Tongue (tissue), 3 donors: ENCODE measurements at places on chromosomes 1 and 21.

GRCh38 chr1:213492161-213493041 is 441.4 kb downstream of the RPS6KC1 start:
- no peak for DNase-seq

DNA sequence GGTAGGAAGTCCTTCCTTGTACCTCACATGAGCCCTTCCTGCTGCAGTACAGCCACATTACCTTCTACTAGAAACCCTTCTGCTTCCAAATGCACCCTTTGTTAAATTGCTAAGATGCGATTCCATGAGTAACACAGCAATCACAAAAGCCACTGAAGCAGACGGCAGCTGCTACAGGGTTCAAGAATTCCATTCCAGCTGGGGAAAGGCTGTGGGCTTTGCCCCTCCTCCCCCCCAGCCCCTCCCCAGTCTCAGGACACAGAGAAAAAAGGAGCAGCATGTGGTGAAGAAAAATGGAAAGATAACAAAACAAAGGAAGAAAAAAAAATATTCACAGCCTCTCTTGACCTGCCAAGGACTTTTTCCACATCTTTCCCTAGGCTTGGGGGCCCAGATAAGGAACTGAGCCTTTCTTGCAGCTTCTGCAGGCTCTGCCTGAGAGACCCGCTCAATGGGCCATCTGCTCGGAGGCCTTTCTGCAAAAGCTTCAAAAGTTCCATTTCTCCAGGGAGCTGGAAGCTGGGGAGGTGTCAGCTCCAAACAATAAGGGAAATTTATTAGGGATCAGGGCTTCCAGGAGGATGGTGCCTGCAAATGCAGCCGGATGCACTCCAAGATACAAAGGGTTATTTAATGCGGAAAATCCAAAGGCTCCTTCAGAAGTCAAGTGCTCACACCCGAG is 72.1 kb downstream of the SYT2 start:
- peak; percentile 30 for DNase-seq

GRCh38 chr21:45618846-45619485 is 24.6 kb upstream of the PCBP3 start:
- DNase-seq, result no peak

DNA sequence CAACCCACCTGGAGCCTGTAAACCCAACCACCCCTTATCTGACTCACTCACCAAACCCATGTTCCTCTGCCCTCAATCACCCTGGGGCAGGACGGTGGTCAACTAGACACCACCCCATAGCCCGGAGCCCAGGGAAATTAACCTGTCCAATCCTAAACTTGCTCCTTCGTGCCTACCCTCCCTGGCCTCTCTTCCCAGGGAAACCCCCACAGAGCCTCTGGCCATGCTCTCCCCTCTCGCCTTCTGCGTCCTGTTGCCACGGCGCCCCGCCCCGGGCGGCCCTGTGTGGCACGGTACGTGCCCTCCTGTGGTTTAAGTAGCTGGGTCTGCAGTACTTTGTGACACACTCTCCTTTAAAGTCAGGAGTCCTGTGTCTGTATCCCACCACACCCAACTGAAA is 4.0 kb upstream of the FTCD start:
- DNase-seq, result no peak

DNA sequence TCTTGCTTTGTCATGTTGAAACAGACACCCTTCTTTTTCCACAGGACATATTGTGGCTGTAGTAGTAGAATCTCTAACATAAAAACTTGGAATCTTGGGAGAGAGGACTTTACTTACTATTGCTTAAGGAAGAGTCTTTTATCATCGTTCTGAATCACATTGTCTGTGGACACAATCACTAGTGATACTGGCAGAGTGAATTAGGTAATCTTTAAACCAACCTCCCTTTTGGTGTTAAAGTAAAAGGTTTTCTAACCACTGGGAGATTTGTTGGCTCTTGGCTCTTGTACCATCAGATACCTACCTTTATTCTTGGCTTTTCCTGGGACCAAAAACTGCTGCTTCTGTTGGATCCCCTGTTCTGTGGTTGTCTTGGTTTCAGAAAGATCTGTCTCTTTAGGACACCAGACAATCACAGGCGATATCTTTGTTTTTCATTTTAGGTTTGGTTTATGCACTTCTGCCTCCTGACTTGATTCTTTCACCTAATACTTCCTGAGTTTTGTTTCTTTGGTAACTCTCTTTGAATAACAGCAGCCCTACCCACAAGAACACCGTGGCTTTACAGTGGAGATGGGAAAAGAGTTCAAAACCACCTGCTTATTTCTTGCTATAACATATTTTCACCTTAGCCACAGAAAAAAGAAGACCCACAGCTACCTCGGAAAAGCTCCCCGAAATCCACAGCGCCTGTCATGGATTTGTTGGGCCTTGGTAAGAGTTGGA is 36.6 kb upstream of the ZFP69B start:
- DNase-seq, result no peak

- peak; percentile 26 for DNase-seq
These were observed 11.0 kb upstream of the RNU1-3 start for GRCh38 chr1:16677552-16678431.

GRCh38 chr1:108668777-108669176 is 7.9 kb upstream of the HENMT1 start:
- DNase-seq, result no peak

DNA sequence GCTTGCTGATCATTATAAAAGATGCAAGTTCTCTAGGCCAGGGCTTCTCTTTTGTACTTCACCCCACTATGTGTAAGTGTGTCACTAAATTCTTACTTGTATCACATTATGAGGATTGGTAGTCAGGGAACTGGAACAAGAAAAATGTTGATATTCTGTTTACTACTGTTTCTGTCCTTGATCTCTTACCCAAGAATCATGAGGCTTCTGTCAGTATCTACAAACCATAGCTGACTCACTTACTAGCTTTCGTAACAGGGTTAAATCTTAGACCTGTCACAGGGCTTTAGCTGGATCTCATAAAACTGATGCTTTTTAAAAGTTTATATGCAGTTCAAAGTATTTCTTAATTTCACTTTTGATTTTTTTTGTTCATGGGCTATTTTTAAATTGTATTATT is 681.2 kb downstream of the PLPP3 start:
- DNase-seq, result no peak

DNA sequence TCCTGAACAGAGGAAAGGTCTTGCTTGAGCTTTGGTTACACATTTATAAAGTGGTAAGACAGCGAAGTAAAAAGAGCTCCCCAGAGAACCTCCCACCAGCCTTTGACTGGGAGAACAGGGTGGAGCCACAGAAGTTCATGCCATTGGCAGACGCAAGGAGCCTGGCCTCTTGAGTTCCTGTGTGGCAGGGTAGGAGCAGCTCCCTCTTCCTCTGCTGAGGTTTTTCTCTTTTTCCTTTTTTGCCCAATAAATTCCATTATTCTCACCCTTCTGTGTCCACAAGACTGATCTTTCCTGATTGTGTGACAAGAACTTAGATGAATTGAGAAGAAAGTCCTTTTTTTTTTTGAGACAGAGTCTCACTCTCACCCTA is 4.3 kb downstream of the THEM4 start:
- no peak for DNase-seq

DNA sequence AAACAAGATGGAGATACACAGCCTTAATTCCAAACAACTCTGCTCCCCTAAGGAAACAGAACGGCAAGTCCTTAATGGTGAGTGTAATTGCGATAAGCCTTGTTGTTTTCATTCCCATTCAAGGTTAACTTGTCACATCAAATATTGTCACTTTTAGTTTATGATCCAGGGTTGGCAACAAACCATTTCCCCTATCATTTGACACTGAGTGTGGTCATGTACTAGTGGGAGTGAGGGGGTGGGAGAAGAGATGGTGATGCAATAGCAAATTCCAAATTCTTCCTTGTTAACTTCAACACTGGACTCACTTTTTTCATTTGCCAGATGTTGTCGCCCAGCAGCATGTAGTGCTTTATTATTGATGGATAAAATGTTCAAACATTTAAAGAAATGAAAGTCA is 140.4 kb downstream of the ZNF326 start:
- no peak for DNase-seq

- DNase-seq, result no peak
These were observed 7.2 kb upstream of the CSF1 start for GRCh38 chr1:109903376-109903930.

GRCh38 chr1:42845866-42846256 is 552 bp upstream of the ZNF691 start:
- peak; percentile 20 for DNase-seq

GRCh38 chr1:37250371-37250770 is 216.1 kb upstream of the GRIK3 start:
- no peak for DNase-seq

- no peak for DNase-seq
These were observed 5.5 kb downstream of the TLR5 start for GRCh38 chr1:223137455-223138085.

DNA sequence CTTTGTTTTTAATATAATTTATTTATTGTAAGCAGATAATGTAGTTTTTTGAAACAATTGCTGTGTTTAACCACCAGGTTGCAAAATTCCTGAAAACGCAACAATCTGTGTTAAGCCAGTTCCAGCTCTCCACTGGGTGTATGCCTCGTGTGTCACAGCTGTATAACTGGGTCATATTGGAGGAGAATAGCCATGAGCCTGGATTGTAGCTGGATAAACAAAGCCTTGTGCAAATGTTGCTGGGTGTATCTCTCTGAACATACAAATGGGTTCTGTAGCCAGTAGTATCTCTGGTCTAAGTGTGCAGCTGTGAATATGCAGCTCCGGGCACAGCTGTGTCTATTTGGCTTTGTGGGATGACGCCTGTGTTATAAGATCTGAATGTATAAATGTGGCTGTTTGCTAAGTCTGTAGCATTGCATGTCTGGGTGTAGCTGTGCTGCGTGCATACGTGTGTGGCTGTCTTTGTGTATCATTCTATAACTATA is 2.8 kb downstream of the TCEA3 start:
- peak; percentile 92 for DNase-seq

DNA sequence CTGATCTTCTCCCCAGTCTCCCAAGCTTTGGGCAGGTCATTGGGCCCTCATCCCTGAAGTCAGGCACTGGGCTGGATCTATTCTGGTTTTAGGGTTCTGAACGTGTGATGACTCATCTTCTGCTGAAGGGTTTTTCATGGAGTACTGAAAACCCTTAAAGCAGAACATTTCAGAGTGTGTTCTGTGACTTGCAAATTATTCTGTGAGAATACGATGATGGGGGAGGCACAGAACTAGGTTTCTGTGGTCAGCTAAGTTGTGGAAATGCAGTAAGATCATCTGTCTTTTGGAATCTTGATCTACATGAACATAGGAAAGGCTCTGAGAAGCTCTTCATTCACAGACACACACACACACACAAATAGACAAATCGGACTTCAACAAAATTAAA is 46.2 kb downstream of the NAV1 start:
- DNase-seq, result no peak

DNA sequence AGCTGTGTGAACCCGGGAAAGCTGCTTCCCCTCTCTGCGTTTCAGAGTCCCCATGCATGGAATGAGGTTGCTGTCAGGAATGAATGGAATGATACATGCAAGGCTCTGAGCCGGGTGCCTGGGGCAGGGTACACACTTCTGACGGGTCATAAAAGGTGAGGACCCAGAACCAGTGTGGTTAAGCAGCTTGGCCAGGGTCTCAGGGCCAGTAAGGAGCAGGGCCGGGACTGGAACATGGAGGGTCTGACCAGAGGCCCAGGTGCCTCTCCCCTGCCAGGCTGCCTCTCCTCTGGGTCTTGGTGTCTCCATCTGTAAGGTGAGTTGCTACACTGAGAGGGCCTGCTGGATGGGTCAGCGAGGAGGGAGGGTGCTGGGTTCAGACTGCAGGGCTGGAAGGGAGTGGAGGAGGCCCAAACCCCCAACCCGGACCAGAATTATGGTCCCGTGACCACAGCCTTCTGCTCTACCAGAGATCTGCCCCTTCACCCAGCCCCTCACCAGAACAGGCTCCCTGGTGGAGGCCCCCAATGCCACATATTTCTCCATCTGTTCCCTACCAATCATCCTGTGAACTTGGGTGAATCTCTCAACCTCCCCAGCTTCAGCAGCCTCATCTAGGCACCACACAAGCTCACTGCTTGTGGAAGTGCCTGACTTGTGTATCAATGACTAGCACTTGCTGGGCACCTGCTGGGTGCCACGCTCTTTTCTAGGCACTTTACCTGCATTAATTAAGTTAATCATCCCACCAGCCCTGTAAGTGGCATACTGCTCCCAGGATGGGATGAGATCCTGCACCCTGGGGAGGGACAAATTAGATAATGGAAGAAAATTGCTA is 16.2 kb upstream of the LRP8 start:
- no peak for DNase-seq

DNA sequence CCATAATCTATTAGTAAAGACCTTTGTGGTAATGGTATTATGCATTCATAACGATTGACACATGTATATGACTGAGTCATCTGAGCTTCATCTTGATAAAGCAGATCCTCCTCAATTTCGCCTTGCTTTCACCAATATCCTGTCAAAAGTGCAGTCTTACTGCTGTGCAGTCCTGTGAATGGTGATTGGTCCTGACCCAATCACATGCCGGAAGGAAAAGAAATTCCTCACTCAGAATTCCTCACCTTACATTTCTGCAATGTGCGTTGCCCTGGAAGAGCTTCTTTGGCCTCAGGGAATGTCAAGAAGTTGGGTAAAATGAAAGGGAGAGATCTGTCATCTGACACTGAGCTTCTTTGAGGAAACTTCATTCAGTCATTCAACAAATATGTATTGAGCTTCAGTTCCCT is 121.0 kb upstream of the TSPAN2 start:
- DNase-seq, result no peak

GRCh38 chr1:46487818-46488218 is 1.8 kb upstream of the DMBX1 start:
- DNase-seq, result no peak

DNA sequence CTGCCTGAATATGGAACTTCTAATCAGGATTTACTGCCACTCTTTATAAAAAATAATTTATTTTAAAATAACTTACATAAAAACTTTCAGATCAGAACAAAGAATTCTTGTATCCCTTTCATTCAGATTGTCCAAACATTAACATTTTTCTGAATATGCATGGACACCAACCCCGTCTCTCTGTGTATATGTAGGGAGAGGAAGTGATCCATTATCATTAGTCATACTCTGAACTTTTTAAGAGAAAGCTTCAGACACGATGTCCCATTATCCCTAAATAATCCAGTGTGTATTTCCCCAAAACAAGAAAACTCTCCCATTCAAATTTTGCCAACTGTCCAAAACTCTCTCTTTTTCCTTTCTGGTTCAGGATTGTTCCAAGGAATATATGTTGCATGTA is 122.3 kb upstream of the CXADR start:
- no peak for DNase-seq

GRCh38 chr1:31653717-31654473 is 9.2 kb upstream of the PEF1 start:
- no peak for DNase-seq

- no peak for DNase-seq
These were observed 400.3 kb upstream of the POU3F1 start for GRCh38 chr1:38446936-38447335.

GRCh38 chr1:243414152-243414494 is 158.3 kb downstream of the SDCCAG8 start:
- no peak for DNase-seq

GRCh38 chr1:32960819-32961355 is 3.7 kb downstream of the RNF19B start:
- no peak for DNase-seq

GRCh38 chr21:33231526-33231925 is 1.8 kb downstream of the IFNAR2 start:
- no peak for DNase-seq
